ENCODE measurements at places on chromosomes 11 and 22.

- no peak for DNase-seq
These were observed 11.1 kb upstream of the OOSP2 start for GRCh38 chr11:60029015-60029632.

DNA sequence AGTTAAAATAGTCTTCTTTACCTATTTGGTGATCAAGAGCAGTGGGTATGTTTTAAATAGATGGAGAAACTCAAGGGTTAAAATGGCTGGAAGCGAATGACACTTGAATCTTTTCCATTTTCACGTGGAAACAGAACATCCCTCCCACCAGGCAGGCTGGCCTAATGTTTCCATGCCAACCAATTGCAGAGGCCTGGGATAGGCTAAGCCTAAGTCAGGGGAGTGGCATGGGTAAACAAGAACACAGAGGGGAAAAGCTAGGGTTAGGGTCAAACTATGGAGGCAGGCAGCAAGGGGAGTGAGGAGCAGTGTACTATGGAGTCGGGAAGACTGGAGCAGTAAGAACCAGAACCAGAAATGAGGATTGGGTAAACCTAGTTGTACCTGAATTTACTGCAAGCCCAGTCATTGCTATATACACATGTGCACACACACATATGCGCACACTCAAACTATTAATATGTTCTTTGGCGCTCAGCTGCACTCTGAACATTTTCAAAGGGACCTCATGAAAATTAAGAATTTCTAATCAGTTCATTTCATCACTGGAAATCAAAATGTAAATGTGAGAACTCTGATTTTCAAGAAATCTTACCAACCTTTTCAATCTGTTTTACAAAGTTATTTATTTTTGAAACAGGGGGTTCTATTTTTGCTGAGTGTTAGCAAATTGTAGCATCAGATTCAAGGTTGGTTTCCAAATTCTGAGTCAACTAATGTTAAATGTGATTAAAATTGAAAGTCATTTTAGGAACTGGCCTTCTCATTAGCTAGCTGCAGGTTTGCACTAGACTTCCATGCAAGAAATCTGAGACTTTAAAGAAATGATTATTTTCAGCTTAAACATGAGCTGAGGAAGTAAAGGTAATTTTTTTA lies 327.0 kb upstream of the CCDC90B start:
- no peak for DNase-seq

GRCh38 chr11:98107736-98108135 lies 913.0 kb upstream of the CNTN5 start:
- no peak for DNase-seq

DNA sequence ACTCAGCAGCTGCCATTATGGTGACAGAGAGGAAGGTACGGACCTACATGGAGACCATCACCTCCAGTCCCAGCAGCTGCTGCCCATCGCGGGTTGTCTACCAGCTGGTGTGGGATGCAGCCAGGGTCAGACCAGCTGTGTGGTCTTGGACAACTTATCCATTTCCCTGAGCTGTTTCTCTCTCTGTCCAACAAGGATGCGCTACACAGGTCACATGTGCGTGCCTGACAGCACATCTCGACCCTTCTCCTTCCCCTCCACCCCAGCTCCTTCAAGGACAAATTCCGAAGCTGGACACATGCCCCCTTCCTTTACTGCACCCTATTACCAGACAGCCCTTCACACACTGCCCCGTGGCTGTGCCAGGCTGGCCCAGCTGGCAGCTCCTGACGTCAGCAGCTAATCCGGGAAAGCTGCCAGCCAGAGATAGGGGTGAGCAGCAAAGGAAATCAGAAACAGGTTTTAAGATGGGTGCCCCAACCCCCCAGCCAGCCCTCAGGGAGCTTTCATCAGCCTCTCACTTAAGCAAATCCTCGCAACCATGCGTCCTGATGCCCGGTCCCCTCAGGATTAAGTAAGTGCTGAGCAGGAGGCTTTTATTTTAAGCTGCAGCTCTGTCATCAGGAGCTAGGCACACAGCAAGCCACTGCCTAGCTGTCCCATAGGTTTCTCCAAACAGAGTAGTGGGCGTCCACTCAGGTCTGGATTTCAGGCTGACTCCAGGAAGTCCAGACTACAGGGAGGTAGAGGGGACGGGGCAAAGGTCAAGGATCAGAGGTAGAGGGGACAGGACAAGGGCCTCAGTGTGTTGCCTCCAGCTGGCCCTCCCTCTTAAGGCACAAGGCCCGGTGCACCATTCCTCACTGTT lies 20.3 kb downstream of the TEF start:
- DNase-seq, result no peak

- DNase-seq, result no peak
These were observed 7.8 kb downstream of the DCDC1 start for GRCh38 chr11:31361743-31362142.

DNA sequence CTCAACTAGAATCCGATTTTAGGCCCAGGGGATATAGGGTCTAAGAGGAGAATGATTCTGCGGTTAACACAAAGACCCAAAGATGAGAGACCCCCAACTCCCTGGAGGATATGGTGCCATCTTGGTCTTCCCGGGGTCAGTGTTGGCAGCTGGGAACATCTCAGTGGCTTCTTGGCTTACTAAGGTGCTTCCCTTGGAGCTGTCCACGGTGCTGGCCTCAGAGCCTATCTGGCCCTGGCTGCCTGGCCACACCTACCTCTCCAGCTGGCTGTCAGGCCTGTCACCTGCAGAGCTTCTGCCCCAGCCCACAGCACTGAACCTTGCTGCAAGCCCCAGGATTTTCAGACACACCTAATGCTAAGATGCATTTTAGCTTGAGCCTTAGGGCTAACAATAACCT lies 70.7 kb upstream of the THY1 start:
- no peak for DNase-seq

GRCh38 chr11:43546561-43547429 lies 133.7 kb upstream of the HSD17B12 start:
- DNase-seq, result no peak

DNA sequence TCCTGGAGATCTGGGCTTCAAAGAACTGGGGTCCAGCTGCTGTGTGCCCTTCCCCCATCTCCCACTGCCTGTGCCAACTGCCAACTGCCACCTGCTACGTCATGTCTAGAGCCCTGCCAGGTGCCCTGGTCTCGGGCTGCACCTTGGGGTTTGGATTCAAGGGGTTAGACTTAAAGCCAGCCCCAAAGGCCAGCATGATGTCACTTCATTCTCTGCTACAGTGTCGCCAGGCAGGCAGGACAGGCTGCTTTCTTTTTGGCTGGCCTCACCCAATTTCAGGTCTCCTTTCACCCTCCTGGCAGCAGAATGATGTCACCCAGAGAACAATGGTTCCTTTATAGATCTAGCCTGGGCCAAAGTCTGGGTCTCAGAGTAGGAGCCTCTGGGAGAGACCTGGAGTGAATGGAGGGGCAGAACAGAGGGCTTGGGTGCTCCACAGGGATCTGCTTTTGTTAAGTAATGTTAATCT lies 79.5 kb upstream of the CRYBB3 start:
- DNase-seq, result no peak

GRCh38 chr11:65479184-65480145 lies 19.4 kb upstream of the MALAT1 start:
- DNase-seq, result no peak

GRCh38 chr11:20056109-20056949 lies 103.9 kb downstream of the DBX1 start:
- DNase-seq, result no peak

- DNase-seq, result no peak
These were observed 40.4 kb upstream of the ADORA2A start for GRCh38 chr22:24386937-24387471.

DNA sequence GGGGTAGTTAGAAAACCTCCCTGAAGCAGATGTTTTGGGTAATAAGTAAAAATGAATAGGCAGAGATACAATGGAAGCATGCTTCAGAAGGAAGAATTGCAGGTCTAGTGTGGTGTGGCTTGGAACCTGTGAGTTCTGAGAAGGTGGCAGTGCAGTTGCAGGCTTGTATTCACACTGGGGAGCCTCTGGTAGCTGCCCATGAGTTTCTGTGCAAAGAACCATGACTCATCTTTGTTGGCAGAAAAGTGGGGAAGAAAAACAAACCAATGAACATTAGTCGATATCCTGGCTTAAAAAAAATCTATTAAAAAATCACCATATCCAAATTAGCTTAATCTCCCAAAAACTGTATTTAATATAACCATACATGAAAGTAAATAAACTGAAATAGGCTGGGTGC lies 232.6 kb downstream of the FAT3 start:
- no peak for DNase-seq

DNA sequence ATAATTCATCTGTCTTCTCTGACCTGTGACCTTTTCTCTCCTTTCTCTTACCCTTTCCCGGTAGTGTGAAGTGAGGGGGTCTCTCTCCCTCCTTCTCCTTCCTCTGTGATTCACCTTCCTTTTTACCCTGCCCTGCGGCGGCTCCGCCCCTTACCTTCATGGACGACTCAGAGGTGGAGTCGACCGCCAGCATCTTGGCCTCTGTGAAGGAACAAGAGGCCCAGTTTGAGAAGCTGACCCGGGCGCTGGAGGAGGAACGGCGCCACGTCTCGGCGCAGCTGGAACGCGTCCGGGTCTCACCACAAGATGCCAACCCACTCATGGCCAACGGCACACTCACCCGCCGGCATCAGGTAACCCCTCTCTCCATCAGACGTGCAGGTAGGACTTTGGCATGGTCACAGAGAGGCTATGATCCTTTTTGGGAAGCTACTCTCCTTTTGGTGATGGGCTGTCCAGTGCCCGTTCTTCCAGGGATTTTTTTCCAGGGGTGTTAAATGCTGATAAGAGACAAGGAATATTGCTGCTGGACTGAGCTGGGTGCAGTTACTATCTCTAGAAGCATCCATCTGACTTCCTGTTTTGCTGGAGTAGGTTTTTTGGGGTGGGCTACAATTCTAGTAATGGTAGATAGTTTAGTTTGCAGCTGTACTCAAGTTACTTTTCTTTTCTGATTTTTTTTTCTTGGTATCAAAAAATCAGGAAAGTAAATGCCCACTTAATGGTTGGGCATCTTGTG lies 29.9 kb downstream of the CTNND1 start:
- DNase-seq, result no peak

- DNase-seq, result no peak
These were observed 19.3 kb upstream of the GNB1L start for GRCh38 chr22:19873960-19874306.

DNA sequence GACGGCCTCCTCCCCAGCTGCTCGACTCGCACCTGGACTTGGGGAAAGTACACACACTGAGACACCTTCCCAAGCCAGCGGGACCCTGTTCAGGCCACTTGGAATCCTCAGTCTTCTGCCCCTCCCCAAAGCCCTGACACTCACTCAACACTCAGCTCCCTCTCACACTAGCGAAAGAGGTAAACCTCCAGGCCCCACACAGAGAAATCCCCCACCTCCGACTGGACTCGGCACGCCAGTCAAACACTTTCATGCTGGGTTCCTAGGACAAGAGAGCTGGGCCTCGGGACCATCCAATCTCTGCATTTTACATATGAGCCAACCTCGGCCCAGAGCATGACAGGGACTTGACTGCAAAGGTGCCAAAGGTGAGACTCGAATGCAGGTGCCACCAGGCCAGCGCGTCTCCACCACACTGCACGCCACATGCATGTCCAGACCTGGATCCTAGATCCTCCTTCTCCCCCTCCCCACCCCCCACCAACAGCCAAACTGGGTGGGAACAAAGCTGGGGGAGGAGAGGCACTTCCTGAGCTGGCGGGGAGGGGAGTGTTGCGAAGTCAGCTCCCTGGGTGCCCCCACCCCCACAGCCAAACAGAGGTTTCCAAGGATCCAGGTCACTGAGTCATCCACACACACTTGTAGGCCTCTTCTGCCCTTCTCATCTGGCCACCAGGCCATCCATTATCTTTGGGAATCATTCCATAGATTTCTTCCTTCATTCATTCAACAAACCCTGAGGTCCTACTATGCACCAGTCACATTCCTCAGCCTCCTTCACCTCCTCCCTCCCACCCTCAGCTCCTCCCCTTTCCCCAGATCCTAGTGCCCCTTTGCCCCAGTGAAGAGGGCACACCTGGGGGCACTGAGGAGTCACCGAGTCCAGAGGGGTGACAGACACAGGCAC lies 10.7 kb upstream of the CD5 start:
- no peak for DNase-seq

DNA sequence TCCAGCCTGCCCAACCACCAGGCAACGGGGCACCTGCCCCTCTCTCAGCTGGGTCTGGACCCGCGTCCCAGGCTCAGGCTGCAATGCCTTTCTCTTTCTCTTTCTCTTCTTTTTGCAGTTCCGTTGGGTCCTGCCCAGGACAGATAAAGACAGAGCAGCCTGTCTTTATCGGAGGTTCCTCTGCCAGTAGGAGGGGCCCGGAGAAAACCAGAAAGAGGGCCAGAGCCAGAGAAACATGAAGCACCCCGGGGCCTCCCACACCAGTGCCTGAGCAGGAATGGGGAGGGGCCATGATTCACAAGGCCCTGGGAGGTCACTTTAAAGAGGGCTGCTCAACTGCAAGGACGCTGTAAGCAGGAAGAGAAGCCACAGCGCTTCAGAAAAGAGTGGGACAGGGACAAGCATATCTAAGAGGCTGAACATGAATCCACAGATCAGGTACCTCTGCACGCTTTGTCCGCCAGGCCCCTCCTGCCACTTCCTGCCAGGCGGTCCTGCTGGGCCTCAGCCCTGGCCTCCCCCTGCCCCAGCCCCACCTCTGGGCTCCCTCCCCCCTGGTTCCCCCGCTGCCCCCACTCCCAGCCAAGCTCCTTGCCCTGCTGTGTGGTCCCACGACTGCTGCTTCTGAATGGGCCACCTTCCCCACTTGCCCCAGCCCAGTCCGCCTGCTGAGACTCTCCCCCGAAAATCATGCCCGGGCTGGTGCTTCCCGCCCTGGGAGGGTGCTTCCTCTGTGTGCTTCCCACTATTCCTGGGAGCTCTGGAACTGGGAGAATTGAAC lies at the start of gene APOBEC3C:
Gene APOBEC3C (plus strand): TSS at position 316 of the 781 bp plus-strand sequence. CDS start 106 bp downstream, at position 422.
- peak; percentile 54 for DNase-seq

GRCh38 chr11:44113572-44113971 lies 18.1 kb downstream of the EXT2 start:
- no peak for DNase-seq

GRCh38 chr22:45010532-45010900 lies 711 bp upstream of the PHF21B start:
- DNase-seq, result no peak

DNA sequence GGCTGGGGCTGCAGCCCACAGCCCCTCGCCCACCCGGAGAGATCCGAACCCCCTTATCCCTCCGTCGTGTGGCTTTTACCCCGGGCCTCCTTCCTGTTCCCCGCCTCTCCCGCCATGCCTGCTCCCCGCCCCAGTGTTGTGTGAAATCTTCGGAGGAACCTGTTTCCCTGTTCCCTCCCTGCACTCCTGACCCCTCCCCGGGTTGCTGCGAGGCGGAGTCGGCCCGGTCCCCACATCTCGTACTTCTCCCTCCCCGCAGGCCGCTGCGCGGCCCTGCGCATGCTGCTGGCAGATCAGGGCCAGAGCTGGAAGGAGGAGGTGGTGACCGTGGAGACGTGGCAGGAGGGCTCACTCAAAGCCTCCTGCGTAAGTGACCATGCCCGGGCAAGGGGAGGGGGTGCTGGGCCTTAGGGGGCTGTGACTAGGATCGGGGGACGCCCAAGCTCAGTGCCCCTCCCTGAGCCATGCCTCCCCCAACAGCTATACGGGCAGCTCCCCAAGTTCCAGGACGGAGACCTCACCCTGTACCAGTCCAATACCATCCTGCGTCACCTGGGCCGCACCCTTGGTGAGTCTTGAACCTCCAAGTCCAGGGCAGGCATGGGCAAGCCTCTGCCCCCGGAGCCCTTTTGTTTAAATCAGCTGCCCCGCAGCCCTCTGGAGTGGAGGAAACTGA lies 731 bp downstream of the GSTP1 start:
- no peak for DNase-seq

Measured in stimulated activated CD8-positive, alpha-beta memory T cell treated with anti-CD3 and anti-CD28 coated beads, Interleukin-4, amount 100 ng/mL, for 1 hour (primary cell).